ENCODE measurements at places on chromosomes 12 and 14.

DNA sequence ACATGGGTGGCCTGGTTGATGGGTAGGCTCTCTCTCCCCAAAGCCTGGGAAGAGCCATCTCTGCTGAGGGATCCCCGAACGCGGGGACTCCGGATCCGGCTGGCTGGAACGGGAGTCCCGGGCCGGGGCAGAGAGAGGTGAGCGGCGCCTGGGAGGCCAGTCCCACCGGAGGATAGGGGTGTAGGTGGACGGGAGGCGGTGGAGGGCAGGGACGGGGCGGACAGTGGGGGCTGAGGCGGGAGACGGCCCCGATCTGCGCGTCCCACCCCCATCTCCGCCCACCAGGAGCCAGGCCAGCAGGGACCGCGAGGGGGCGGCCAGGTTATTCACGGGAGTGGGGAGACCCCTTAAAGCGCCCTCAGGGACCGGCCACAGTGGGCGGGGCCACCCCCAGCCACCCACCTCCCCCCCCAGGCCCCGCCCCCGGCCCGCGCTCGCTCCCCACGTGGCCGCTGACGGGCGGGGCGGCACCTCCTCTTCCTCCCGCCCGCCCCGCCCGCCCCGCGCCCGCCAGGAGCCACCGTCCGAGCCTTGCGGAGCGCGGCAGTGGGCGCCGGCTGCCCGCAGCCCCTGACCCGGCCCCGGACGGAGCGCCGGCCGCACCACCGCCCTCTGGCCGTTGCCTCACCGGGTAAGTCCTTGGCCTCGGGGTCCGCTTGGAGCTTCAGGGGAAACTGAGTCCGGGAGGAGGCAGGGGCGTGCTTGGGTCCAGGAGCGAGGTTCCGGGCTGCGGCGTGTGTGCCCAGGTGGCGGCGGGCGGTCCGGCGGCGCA, at the start of gene INF2:
Gene INF2 (plus strand): TSS at position 510 of the 772 bp plus-strand sequence. CDS start 11,748 bp downstream, outside the sequence.
- DNase-seq, result peak; percentile 65

DNA sequence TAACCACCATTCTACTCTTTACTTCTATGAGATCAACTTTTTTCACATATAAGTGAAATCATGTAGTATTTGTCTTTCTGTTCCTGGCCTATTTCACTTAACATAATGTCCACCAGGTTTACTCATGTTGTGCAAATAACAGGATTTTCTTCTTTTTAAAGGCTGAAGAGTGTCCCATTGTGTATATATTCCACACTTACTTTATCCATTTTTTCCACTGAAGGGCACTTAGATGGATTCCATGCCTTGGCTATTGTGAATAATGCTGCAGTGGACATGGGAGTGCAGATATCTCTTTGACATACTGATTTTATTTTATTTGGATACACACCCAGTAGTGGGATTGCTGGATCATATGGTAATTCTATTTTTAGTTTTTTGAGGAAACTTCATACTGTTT, 181.1 kb upstream of the HMGA2 start:
- no peak for DNase-seq

DNA sequence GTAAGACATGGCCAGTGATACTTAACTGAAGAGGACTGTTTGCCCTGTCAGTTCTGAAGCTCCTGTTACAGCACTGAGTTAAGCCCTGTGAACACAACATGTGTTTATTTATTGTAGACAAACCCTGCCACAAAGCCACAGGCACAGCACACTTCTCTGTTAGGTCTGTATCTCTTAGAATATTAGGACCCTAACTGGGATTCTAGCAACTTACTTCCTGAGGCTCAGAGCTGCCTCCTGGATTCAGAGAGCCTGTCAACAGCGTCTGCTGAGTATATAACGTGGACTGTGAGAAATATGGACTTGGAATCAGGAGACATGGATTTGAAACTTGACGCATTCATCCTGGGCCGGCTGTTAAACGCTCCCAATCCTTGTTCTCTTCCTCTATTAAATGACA, 135.0 kb upstream of the HIF1A start:
- no peak for DNase-seq

GRCh38 chr12:26036877-26037276, 78.4 kb downstream of the RASSF8 start:
- no peak for DNase-seq

DNA sequence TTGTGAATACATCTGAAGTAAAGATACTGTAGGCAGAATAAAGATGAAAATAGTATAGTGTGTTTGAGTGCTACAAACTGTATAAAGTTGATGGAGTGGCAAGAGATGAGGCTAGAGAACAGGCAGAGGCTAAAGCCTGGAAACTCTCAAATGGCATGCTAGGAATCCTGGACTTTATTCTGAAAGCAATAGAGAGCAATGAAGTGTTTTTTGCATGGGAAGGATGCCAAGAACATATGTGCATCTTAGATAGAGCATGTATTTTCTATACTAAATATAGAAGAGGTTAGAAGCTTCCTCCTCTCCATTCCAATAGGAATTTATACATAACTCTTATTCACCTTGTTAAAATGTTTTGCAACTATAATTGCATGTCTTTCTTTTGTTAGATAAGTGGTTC, 86.3 kb upstream of the TMTC2 start:
- no peak for DNase-seq

GRCh38 chr12:80033448-80033847, 65.9 kb upstream of the OTOGL start:
- DNase-seq, result no peak

DNA sequence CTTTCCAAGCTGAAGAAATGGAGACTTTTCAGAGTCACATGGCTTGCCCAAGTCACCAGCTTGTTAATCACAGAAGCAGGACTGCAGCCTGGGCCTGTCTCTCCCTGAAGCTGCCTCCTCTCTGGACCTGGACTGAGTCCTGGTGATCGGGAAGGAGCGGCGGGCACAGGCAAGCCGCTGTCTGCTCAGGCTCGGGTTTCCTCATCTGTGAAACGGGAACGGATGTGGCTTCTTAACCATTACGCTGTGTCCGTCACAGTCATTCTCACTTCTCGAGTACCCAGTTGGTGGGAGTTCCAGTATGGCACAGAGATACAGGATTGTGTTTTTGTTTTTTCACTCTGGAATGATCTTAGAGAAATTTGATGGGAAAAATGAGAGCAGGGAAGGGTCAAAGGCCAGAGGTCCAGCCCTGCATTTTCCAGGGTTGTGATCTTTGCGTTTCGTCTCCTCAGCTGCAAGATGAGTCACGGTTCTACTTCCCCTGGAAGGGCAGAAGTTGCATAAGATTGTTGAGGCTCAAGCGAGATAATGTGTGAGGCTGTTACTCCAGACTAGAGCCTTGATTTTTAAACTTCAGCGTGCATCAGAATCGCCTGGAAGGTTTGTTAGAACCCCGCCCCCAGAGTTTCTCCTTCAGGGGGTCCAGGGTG, 7.6 kb upstream of the LRTM2 start:
- DNase-seq, result peak; percentile 33

DNA sequence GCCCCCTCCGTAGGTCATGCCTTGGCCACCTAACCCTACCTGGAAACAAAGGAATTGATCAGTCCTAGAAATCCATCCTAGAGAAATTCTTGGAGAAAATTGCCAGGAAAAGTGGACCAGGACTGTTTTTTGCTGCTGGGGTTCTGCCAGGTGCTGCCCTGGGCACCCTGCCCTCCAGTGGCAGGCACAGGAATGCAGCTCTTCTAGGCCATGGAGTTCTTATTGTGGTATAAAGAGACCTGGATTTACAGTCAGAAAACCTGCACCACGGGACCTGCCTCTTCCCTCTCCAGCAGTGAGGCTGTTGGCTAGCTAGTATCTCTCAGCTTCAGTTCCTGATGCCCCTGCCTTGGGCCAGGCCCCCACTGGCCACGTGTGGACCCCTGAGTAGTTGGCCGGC, 59.7 kb downstream of the SLC24A4 start:
- no peak for DNase-seq

DNA sequence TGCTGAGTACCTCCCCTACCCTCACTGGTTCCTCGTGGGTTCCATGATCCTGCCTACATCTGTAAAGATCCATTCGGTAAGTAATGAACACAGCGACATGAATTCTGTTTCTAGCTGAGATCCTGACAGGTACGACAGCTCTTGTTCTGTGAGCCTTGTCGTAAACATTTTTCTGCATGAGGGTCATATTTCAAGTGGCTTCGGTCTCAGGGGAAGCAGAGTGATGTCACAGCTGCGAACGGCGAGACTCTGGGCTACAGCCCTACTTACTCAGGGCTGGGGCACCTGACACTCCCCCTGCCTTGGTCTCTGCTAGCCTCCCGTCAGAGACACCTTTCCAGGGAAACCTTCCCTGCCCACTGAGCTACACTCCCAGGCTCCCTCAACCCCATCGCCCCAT, 85.8 kb downstream of the RBM19 start:
- no peak for DNase-seq

GRCh38 chr12:113127791-113128199, 7.8 kb downstream of the RASAL1 start:
- no peak for DNase-seq

GRCh38 chr14:26594148-26594547, 3.7 kb downstream of the NOVA1 start:
- no peak for DNase-seq

DNA sequence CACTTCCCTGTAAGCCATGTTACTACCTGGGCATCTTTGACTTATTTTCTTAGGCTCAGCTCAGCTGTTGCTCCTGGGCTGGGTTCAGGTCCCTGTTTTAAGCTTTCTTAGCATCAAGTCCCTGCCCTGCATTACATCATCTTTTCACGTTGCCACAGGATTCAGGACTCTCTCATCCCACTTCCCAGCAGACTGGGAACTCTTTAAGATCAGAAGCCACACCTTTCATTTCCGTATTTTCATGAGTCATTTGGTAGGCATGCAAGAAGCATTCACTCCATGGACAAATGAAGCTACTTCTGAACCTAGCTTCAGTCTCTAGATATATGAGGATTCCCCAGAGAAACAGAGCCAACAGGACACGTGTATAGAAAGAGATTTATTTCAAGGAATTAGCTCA, 726.8 kb downstream of the VRK1 start:
- DNase-seq, result no peak

- DNase-seq, result peak; percentile 41
Measured at GRCh38 chr12:64192644-64193444, 29.3 kb downstream of the KICS2 start.

GRCh38 chr12:75783093-75783877, 248.3 kb downstream of the PHLDA1 start:
- DNase-seq, result no peak

- DNase-seq, result peak; percentile 30
Measured at GRCh38 chr14:30355431-30355913, 203.5 kb upstream of the G2E3 start.

DNA sequence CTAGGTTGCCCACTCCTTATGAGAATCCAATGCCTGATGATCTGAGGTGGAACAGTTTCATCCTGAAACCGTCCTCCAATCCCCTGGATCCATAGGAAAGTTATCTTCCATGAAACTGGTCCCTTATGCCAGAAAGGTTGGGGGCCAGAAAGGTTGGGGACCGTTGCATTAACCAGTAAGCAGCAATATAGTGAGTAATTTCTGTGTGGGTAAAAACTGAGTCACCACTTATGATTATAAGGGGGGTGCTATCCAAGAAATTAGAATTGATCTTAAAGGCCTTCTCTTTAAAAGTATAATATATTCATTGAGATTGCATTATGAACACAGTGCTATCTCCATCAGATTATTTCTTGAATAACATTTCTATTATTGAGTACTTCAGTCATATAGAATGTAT, 97.2 kb downstream of the PCNX1 start:
- no peak for DNase-seq

DNA sequence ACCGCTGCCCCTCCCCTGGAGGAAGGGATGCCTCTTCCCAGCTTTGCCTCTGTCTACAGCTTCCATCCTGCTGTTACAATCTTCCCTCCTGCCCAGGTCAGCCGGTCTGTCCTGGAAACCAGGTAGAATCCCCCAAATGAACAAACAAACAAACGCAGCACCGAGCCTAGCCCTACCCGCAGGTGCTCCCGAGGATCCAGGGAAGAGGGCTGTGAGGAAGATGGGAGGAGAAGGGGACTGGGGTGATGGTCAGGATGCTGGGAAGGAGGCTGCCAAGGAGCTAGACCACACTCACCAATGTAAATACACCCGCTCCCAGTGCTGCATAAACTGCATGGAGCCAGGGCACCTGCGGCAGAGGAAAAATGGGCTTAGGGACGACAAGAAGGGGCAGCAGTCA, 16.6 kb downstream of the FAIM2 start:
- no peak for DNase-seq

- DNase-seq, result no peak
Measured at GRCh38 chr12:58104351-58104755, 163.0 kb downstream of the ATP23 start.

- peak; percentile 63 for DNase-seq
Measured at GRCh38 chr14:89773644-89774316, 180.8 kb downstream of the EFCAB11 start.
